ENCODE measurements at places on chromosomes 4 and X. TPM values are rescaled to one million over a fixed set of nuclear protein-coding genes. Genes with fewer than 3 reads are reported as not detected.

GRCh38 chrX:154458954-154459778 lies 1.1 kb downstream of the PLXNA3 start:
- no peaks in the 10 kb centered on the region for H3K4me1 ChIP-seq
- H3K36me3 ChIP-seq = no peaks in the 10 kb centered on the region
- DNase-seq = no peak
- H3K27ac ChIP-seq = no peak overlapping the region
- peak overlapping the region; percentile 61 for H3K4me3 ChIP-seq

Gene ARMCX2
- total RNA-seq = 13.4 TPM

DNA sequence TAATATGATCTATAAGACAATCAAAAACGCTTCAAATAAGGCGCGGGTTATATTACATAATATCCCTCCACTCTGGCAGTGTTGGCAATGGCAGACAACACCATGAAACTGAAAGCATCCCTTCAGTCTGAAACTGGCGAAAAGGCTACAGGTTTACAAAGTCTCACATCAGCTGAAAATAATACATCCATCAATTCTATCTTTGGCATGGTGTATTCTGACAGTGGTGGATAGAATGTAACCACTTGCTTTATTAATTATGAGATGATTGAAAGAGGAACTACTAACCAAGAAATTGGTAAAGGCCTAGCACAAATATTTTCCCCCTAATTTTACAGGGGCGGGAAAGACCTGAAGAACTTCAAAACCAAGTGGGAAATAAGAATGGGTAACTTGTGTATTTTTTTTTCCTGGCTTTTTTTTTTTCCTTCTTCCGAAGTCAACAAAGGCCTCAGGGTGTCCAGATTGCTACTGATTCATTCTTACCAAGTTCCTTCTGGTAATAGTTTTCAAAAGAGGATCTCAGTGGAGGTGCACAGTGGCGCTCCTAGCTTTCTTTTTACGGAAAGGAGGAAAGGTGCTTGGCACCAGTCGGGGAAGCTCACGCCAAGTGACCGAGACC lies 728 bp downstream of the UBA6 start:
- H3K4me1 ChIP-seq = peaks cover 6% of the 10 kb centered on the region
- peak overlapping the region; percentile 98 for H3K27ac ChIP-seq
- H3K36me3 ChIP-seq = no peaks in the 10 kb centered on the region
- no peaks in the 10 kb centered on the region for H3K27me3 ChIP-seq
- H3K4me3 ChIP-seq = peak overlapping the region; percentile 94

- DNase-seq = no peak
- no peak overlapping the region for H3K4me3 ChIP-seq
- H3K27ac ChIP-seq = no peak overlapping the region
- no peaks in the 10 kb centered on the region for H3K36me3 ChIP-seq
- no peaks in the 10 kb centered on the region for H3K27me3 ChIP-seq
Observed at GRCh38 chr4:138655286-138655685, 360.3 kb upstream of the NOCT start.

Gene XK
- total RNA-seq = under 0.01 TPM

Gene SLC9A6
- total RNA-seq = 17.1 TPM

DNA sequence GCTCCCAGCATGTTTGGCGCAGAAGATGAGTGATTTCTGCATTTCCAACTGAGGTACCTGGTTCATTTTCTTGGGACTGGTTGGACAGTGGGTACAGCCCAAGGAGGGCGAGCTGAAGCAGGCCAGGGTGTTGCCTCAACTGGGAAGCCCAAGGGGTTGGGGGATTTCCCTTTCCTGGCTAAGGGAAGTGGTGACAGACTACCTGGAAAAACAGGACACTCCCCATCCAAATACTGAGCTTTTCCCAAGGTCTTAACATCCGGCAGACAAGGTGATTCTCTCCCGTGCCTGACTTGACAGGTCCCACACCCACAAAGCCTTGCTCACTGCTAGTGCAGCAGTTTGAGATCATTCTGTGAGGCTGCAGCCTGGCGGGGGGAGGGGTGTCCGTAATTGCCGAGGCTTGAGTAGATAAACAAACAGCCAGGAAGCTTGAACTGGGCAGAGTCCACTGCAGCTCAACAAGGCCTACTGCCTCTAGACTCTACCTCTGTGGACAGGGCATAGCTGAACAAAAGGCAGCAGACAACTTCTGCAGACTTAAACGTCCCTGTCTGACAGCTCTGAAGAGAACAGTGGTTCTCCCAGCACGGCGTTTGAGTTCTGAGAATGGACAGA lies 307.7 kb upstream of the ARSJ start:
- H3K27ac ChIP-seq = no peak overlapping the region
